ENCODE measurements at places on chromosomes 4 and X. TPM values are rescaled to one million over a fixed set of nuclear protein-coding genes. Genes with fewer than 3 reads are reported as not detected.

The LNX1 gene
- not detected for total RNA-seq

The RAI2 gene
- 0.65 TPM for total RNA-seq

The FAM184B gene
- not detected for total RNA-seq

The CTAG1B gene
- not detected for total RNA-seq

The GLOD5 gene
- total RNA-seq: not detected

The DRD5 gene
- not detected for total RNA-seq

The PHKA1 gene
- 9.4 TPM for total RNA-seq

The ETDA gene
- total RNA-seq: not detected

The GABRE gene
- total RNA-seq: not detected

The NDNF gene
- total RNA-seq: 0.16 TPM

The NUP62CL gene
- total RNA-seq: 1.7 TPM

The AADAT gene
- total RNA-seq: not detected

The ARMCX1 gene
- total RNA-seq: 2.6 TPM

The SPACA5 gene
- not detected for total RNA-seq

The GPC3 gene
- total RNA-seq: 1.3 TPM
